Fibroblast of mammary gland (primary cell): ENCODE measurements at places on chromosomes 6 and 20.
A peak's percentile ranks its signal among the peaks of the same experiment; 100 is the strongest.

- DNase-seq, result no peak
Observed at GRCh38 chr6:6793388-6794250, 205.1 kb downstream of the LY86 start.

GRCh38 chr20:25466846-25467245 lies 59.4 kb downstream of the GINS1 start:
- no peak for DNase-seq

GRCh38 chr6:45727228-45727627 lies 288.4 kb downstream of the CLIC5 start:
- DNase-seq, result no peak

- no peak for DNase-seq
Observed at GRCh38 chr6:165200178-165200577, 109.2 kb downstream of the C6orf118 start.

GRCh38 chr6:148140772-148141557 lies 201.7 kb upstream of the SASH1 start:
- DNase-seq, result peak; percentile 9

DNA sequence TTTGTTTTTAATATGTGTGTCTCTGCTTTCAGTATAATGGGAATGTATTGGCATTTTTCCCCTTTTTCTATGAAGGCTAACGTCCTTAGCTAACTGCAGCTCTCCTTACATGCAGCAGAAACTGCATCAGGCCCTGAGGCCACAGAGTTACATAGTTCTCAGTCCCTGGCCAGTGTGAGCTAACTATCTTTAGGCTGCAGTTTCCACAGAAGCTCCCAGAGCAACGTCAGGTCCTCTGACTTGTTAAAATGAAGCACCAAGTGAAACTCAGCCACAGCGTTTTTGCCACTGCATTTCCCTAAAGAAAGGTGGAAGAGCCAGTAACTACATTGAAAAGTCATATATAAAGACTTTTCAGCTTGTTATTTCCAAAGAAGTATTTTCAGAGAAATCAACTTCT lies 244.7 kb downstream of the CBLN4 start:
- DNase-seq, result no peak

DNA sequence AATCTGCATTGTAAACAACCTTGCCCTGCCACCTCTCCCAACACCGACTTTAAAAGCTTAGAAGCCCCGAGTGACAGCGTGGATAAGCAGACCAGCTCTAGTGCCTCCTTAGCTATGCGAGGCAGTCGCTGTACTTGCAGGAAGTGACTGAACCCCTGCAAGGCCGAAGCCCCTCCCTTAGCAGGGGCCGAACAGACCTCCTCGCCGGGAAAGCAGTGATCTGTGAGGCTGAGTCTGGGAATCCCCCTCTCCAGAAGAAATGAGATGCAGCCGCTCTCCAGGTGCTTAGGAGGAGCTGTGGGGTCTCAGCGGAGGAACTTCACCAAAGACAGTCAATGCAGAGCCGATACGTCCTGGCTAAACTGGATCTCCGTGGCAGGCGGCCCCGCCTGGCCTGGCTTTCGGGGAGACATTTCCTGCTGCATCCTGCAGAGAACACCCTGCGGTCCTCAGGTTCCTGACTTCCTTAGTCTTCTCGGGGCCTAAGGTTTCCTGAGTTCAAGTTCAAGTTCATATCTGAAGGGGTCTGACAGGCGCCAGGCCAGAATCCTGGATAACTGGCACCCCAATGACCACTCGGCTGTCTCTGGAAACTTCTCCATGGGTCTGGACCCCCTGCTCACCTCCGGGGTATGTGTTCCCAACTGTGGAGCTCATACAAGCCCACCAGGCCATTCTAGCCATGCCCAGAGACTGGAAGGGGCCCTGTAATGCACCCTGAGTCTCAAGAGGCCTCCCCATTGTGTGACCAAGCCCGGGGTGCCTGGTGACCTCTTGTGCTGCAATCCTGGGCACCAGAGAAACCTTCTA lies 20.4 kb upstream of the FRMD1 start:
- DNase-seq, result no peak

- DNase-seq, result no peak
Observed at GRCh38 chr6:78010130-78010529, 357.3 kb downstream of the MEI4 start.

GRCh38 chr6:139152088-139152891 lies 17.4 kb downstream of the HECA start:
- no peak for DNase-seq

GRCh38 chr20:8798505-8798904 lies 270.4 kb upstream of the PLCB4 start:
- DNase-seq, result peak; percentile 76

DNA sequence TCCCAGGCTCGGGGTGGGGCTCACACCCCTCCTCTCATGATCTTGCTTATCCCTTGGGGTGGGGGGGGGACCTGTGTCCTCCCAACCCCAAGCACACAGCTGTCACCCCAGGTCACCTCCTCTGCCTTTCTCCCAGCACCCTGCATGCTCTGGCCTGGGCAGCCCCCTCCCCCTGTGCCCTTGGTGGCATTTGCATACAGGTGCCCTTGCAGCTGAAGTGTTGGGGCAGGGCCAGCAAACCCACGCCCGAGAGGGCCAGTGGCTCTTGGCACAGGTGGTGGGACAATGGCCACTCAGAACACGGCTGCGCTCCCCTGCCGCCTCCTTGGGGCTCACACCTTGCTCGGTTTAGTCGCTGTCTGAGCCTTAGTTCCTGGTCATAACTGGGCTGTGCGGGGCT lies 11.3 kb upstream of the MYT1 start:
- no peak for DNase-seq

DNA sequence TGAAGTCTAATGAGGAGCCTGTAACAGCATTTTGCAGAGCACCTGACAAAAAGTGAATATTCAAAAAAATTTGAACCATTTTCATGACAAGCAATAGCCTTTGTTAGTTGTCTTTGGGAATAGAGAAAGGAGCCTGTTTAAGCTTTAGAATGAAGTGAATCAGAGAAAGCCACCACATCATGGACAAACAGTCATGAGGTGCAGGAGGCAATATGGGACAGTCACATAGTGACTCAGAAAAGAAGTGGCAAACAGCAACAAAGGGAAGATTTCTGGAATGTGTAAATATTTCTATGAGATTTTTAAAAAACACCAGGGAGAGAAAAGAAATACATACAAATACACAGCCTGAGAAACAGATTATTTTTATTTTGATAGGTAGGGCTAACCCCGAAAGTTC lies 6.6 kb downstream of the KLHL31 start:
- no peak for DNase-seq

DNA sequence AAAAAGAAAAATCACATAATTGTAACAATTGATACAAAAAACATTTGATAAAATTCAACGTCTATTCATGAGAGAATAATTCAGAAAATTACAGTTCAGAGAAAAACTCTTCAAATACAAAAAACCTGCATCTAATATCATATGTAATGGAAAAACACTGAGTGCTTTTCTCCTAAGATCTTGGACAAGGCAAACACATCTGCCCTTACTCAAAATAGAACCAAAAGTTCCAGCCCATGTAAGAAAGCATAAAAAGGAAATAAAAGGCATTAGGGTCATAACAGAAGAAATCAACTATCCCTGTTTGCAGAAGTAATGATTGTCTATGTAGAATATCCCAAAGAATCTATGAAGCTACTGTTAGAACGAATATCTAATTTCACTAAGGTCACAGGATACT lies 721.4 kb downstream of the RFPL4B start:
- DNase-seq, result no peak

- no peak for DNase-seq
Observed at GRCh38 chr6:96301023-96301422, 220.6 kb upstream of the UFL1 start.

DNA sequence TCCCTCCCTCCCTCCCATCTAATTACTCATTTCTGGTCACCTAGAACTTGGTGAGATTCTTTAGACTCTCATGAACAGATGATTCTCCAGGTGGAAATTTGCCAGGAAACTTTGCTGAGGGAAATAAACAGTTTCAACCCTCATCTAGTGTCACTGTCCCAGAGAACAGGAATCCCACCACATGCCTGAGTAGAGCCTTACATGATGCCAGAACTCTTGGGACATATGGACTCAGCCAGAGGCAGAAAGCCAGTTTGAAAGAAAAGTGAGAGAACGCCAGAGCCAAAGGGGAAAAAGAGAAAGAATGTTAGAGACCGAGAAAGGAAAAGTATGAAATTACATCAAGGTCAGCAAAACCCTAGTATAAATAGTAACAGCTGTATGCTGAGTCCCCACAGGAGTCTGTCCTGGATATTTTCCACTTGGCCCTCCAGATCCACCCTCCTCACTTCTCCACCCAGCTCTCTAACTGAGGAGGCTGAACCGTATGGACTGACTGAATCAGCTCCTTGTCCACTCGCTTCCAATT lies 127.5 kb upstream of the COL21A1 start:
- peak; percentile 87 for DNase-seq

DNA sequence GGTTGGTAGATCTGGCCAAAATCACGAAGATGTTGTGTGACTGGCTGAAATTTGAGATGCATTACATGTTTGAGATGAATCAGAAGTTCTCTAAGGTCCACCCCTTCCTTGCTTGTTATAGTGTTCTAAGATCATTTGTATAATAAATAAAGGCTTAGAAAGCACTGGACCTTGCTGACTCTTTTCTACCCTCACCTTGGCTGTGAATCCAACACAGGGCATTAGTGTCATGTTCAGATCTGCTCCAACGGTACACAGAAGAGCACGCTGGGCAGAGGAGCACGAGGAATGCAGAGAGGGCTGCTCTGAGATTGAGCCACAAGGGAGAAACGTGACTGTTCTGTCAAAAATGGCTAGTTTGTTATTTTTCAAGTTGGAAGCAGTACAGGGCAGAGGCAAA lies 169.5 kb upstream of the HDAC2 start:
- DNase-seq, result peak; percentile 34

- DNase-seq, result no peak
Observed at GRCh38 chr20:43972051-43972450, 57.4 kb downstream of the TOX2 start.

DNA sequence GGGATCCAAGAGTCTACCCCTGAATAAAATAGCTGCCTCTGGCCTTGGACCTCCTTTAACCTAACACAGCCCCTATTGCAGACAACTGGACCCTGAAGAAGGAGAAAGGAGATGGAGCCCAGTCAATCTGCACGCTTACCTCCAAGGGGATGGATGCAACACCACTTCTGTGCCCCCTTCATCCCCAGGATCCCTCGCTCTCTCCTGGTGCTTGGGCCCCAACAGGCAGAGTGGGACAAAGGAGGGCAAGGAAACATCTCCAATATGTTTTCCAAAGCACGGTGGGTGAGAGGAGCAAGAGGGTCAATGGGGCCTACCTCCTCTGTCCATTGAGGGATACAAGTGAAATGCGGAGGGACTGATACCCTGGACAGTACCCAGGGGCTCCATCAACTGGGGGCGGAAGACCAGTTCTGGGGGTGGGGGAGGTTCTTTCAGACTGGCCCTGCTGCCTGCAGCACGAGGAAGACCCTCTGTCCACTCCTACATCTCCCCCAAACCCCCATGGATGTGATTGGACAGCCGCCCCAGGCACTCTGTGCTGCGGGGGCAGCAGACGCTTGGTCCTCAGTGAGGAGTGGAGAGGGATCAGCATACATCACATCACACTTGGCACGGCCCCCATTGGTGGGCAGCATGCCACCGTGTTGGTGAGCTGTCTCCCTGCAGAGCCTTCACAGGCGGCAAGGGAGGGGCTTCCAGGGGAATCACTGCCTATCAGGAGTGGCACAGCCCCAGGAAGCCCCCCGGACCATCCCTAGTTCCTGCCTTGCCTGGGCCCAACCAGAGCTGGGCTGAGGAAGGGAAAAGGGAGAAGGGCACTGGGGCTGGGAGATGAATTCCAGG lies 70.6 kb downstream of the MRPL14 start:
- DNase-seq, result peak; percentile 93

DNA sequence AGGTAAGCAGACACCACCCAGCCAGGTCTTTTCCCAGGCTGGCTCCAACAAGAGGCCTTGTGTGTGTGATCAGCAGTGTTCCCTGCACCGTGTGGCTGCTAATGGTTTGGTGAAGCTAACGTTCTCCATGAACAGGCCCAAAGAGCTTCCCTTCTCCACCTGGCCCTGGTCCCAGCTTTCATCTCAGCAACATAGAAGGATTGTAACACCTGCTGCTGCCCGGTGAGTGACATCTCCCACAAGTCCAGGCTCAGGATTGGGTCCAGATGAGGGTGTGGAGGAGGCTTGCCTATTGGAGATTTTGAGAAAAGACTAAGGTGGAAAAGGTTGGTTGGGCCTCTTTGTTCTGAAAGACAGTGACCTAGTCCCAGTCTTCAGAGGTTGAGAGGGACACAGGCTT lies 89.6 kb downstream of the TMEM242 start:
- DNase-seq, result no peak

DNA sequence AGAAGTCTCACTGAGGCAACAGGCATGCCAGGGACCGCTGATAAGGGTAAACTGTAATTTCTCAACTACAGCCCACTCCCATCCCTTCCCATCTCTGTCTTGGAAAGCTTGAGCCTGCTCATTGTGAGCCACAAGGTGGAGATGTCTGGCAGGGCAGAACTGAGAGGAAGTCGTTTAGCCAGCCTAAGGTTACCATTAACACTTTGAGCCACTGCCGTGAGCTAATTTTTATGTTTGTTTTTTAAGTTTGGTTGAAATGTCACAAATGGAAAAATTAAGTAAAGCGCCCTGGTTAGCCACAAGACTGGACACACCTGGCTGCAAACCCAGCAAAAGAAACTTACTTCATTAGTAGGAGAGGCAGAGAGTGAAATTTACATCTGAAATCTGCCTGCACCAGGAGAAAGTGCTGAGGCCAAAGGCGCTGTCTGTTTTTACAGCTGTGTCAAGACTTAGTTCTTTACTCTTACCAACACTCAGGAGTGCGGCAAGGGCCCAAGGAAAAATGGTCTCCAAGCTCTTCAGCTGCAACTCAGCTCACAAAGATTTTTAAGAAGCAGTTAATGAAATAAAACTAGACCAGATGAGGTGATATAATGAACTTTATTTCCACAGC lies 50.0 kb upstream of the FAM83C start:
- peak; percentile 16 for DNase-seq

GRCh38 chr20:50982363-50982762 lies 23.7 kb downstream of the MOCS3 start:
- DNase-seq, result peak; percentile 74

- DNase-seq, result no peak
Observed at GRCh38 chr6:113140721-113141120, 716.4 kb upstream of the MARCKS start.

GRCh38 chr6:43058531-43058930 lies 703 bp downstream of the MRPL2 start:
- DNase-seq, result no peak
